ENCODE measurements at places on chromosomes 7 and 10.

- DNase-seq, result no peak
These were observed 206.8 kb downstream of the CUX1 start for GRCh38 chr7:102024005-102024768.

DNA sequence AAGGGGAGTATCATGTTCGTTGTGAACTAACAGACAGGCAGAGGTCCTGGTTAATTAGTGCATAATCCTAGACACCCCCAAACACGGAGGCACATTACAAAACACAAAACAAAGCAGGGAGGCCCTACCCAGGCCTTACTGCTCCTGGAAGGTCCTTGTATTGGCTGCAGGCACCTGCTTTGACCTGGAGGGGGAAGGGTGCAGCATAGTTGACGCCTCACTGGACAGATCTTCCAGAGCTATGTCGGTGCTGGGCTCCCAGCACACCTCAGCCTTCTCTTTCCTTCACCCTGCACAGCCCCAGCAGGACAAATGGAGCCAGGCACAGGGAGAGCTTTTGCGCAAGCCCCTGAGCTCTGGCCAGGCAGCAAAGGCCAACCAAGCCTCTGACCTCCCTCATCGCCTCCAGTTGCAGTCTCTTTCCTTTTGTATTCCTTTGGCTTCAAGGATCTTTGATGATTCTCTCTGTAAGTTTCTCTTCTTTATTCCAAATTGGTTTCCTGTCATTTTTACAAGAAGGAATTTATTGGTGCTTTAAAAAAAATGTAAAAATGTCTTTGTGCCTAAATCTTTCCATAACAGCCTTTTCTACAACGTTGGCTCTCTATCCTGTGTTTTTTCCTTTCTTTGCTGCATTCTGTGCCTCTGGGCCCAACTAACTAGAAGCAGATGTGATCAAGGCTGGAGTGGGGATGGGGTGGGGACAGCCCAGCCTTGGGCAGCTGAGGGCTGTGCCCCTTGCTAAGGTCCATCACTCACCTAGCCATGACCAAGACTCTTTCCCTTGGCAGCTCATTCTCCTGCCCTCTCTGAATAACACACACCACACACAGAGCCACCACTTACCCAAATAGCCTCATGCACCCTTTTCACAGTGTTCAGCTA lies 317.1 kb upstream of the NPVF start:
- peak; percentile 9 for DNase-seq

- no peak for DNase-seq
These were observed 33.2 kb downstream of the ABCC2 start for GRCh38 chr10:99815621-99816020.

DNA sequence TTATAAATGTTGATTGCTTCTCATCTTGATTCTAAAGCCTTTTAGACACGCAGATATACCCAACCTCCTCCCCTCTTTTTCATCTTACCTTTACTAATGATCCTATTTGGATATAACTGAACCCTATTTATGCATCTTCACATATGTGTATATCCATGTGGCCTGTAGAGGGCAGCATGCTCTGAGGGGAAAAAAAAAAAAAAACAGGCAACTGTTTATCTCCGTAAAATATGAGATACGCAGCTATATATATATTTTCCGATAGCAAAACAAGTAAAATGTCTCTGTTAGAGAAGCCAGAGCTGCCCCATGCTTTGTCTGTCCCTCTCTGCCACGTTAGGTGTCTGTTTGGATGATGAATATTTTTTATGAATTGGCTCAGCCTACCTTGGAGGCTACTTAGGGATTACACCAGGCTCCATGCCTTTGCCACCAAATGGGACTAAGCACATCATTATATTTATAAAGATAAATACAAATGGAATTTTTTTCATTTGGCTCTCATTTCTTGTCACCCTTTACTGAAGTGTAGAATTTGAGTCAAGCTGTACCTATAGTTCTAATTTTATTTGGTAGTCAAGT lies 174.8 kb upstream of the FZD1 start:
- peak; percentile 57 for DNase-seq

DNA sequence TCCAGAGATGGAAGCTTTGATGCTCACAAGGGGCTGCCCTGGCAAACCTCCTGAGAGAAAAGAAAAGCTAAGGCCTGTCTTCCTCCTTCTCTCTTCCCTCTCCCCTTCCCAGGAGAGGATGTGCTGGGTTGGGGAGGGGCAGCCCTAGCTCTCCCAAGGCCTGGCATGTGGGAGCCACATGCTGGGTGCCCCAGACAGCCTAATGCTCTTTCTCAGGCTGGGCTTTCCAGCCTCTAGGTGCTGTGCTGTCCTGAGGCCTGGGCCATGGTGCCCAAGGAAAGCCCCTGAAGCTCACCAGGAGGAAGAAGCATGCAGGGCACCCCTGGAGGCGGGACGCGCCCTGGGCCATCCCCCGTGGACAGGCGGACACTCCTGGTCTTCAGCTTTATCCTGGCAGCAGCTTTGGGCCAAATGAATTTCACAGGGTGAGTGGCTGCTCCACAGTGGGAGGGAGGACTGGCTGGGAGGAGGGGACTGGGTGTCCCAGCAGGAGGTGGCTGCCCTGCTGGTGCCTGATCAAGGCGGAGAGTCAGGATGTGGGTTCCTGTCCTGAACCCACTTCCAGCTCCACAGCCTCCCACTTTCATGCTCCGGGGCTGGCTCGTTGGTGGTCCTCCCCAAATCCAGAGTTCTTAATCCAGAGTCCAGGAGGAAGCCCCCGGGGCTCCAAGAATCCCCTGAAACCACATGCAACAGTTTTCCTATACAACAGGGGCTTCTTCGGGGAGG lies 1.7 kb downstream of the CPA5 start:
- DNase-seq, result no peak

DNA sequence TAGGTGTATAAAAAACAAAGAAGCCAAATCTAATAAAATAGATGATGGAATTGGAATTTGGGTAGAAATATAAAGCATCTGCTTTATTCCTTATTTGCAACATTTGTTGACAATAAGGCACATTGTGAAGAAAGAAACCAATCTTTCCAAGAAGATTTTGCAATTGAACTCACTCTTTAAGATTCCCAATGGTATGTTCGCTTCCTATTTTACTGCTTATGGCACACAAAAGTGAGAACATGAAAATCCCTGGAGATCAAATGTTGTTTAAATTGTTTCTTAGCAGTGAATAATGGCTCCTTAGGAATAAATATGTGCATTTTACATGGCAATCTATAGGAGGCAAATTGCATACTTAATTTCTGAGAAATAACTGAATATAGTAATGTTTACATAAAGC lies 84.5 kb downstream of the ADAM22 start:
- no peak for DNase-seq

GRCh38 chr7:6317797-6318438 lies 45.5 kb upstream of the CYTH3 start:
- peak; percentile 51 for DNase-seq

DNA sequence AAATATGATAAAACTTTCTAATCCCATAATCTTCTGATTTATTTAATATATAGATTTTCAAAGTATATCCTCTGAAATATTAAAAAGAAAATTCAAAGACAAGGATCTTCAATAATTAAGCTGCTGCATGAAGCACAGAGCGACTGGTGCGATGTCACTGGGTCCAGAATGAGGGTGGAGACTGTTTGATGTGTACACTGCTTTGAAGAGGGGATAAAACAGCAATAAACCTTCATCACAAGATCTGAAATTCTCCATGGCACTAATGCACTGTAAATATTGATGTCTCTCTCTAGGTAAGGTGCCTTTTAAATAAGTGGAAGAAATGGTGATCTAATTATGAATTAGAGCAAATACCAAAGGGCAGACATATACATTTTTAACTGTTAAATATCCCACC lies 337.8 kb downstream of the PARD3 start:
- DNase-seq, result no peak

GRCh38 chr7:151101621-151102396 lies 15.5 kb downstream of the AGAP3 start:
- DNase-seq, result no peak

GRCh38 chr7:124989911-124990310 lies 60.3 kb upstream of the POT1 start:
- no peak for DNase-seq

- DNase-seq, result no peak
These were observed 45.4 kb downstream of the ASB13 start for GRCh38 chr10:5620966-5621365.

All from GM23338 (cell line).